Natural killer cell treated with Interleukin-12 subunit alpha and Interleukin-12 subunit beta and Interleukin-15 and Interleukin-18, amount 100 ng/mL, for 72 hours (primary cell): ENCODE measurements at places on chromosomes 2 and 18. TPM values are rescaled to one million over a fixed set of nuclear protein-coding genes. Genes with fewer than 3 reads are reported as not detected.

GRCh38 chr2:125707611-125708010 lies 948.3 kb upstream of the GYPC start:
- no peak for DNase-seq

- no peak for DNase-seq
Measured at GRCh38 chr2:8457699-8458502, 224.0 kb upstream of the ID2 start.

DNA sequence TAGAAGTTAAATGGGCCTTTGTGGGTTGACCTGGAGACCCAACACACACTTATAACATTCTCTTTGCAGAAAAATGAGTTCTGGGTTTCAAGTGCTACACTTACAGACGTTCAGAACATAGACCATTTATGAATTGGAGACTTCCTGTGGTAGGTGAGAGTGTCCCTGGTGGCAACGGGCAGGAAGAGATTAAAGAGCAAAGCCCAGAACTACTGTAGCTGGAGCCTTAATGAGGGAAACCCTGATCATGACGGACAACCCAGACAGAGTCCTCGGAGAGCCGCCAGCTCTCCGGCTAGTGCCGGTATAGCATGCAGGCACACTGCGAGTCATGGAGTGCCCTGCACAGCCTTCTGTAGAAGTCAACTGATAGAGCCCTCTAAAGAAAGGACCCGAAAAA lies 44.5 kb upstream of the RMDN2 start:
- DNase-seq: no peak

GRCh38 chr2:117832905-117833613 lies 18.6 kb downstream of the DDX18 start:
- DNase-seq: no peak

GRCh38 chr2:3857576-3857975 lies 154.2 kb downstream of the DCDC2C start:
- DNase-seq: no peak

DNA sequence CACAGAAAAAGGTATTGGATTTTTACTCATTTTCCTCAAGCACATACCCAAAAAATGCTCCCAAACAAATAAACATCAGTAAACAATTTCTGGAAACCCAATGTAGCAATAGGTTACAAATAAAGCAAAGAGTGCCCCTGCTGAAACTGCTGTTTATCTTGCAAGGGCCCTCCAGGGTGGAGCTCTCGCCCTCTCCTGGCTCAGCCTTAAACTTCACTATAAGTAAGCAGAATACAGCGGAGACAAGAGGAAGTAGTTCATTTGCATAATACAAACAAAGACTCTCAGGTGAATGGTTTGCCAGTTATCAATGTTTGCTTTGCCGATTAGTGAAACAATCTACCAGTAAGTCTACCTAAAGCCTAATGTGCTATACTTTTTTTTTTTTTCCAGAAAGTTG lies 437.6 kb downstream of the DLGAP1 start:
- no peak for DNase-seq

GRCh38 chr2:169422120-169422519 lies 57.2 kb upstream of the BBS5 start:
- no peak for DNase-seq

The PPIG gene
- 42.8 TPM for total RNA-seq

The LYG1 gene
- 3.0 TPM for total RNA-seq

GRCh38 chr18:62209046-62209445 lies 22.0 kb downstream of the RELCH start:
- no peak for DNase-seq

- DNase-seq: no peak
Measured at GRCh38 chr2:108446703-108447102, 2.3 kb upstream of the GCC2 start.

GRCh38 chr2:157777427-157777826 lies 98.7 kb downstream of the ACVR1 start:
- DNase-seq: no peak

The RETREG2 gene
- 69.3 TPM for total RNA-seq

- DNase-seq: no peak
Measured at GRCh38 chr18:33557706-33558105, 20.3 kb upstream of the ASXL3 start.

DNA sequence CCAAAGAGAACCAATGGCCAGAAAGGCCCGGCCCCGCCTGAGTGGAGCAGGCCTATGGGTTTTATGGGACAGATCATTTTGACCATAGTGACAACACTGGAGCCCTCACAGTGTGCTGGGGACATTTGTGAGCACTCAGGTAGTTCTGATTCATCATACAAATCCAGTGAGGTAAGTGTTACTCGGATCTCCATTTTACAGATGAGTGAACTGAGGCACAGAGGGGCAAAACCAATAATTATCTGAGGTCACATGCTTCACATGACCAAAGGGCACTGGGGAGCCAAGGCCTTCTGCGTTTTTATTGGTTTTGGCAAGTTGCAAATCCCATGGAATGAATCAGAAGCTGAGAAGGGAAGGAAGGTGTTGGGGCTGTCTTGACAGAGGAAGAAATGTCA lies 111.5 kb upstream of the MGAT5 start:
- DNase-seq: no peak
